ENCODE measurements at places on chromosomes 7 and 10.
A peak's percentile ranks its signal among the peaks of the same experiment; 100 is the strongest.

DNA sequence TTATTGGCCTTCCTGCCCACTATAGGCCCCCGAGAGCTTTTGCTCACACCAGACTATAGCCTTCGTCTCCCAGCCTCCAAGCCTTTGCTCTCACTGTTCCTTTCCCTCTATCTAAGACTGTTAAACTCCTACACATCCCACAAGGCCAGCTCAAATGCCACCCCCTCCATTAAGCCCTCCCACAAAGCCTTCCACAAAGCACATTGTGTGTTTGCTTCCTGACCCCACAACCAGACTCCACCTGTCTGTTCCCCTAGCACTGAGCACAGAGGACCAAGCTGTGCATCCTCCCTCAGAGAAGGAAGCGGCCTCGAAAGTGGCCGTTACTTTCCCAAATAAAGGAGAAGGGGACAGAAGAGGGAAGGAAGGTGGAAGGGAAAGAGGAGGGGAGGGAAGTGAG lies 1.3 kb downstream of the LOXL4 start:
- DNase-seq: no peak

DNA sequence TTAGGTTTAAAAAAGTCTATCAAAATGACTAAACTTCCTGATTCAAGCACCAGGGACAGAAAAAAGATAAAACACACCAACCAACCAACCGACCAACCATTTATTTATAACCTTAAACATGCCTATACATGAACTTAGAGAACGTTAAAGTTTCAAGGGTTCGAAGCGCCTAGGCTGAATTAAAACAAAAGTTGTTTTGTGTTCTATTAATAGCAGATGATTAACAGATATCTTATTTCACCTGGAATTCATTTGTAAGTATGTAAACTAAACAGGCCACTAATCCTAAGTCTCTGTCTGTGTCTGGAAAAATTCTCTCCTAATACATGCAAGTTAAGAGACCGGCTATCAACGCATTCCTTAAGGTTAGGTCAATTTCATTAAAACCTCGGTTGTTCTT lies 1.4 kb downstream of the BAIAP2L1 start:
- peak; percentile 66 for DNase-seq

DNA sequence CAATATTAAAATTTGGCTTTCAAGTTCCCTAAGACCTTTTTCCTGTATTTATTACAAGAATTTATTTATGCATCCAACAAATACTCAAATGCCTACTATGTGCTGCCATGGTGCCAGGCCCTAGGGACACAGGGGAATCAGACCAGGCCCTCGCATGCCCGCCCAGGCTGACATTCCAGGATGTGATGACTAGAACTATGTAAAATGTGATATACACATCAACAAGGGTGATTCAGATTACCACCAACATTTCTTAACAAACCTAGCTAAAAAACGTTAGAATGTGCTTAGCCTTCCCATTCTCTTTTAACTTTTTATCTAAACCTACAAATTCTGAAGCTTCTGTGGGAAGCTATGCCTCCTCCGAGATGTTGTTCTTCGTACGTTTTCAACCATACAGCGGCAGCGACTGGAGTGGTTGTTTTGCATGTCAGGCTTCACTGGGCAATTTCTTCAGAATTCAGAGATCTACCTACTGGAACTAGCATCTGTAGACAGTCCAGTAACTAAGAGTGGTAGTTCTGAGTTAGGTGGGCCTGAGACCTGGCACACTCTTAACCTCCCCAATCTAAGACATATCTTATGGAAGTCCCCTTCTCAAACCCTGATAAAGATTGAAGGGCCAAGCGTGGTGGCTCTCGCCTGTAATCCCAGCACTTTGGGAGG lies 22.1 kb downstream of the GNA12 start:
- peak; percentile 90 for DNase-seq

DNA sequence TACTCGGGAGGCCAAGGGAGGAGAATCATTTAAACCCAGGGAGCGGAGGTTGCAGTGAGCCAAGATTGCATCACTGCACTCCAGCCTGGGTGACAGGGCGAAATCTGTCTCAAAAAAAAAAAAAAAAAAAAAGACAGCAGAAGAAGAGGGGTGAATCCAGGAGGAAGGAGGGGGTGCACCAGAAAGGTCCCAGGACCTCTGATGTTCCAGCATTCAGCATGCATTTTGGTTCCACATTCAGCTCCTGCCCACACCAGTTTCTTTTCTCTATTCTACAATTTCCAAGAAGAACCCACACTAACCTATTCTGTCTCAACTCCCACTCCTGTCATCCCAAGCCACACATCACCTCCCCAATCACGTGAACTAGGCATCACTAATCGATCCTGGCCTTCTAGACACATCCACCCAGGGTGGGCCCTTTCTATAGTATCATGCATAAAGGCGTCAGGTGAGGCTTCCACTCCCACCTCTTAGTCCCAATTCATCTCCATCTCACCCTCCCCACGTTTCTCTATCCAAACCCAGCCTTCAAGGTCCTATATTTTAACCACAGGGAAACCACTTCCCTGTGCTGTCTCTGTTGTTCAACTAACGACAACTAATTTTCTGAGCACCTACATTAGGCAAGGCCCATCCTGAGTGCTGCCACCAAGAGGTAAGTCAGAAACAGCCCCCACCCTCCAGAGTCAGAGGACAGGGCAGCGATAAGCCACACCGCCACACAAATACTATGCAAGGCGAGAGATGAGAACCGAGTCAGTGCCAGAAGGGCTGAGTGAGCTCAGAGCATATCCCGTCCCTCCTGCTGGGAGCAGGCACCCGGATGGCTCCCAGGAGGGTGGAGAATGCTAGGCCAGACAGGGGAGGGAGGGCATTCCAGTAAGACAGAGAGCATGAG lies 2.2 kb downstream of the ANXA11 start:
- DNase-seq: peak; percentile 93

DNA sequence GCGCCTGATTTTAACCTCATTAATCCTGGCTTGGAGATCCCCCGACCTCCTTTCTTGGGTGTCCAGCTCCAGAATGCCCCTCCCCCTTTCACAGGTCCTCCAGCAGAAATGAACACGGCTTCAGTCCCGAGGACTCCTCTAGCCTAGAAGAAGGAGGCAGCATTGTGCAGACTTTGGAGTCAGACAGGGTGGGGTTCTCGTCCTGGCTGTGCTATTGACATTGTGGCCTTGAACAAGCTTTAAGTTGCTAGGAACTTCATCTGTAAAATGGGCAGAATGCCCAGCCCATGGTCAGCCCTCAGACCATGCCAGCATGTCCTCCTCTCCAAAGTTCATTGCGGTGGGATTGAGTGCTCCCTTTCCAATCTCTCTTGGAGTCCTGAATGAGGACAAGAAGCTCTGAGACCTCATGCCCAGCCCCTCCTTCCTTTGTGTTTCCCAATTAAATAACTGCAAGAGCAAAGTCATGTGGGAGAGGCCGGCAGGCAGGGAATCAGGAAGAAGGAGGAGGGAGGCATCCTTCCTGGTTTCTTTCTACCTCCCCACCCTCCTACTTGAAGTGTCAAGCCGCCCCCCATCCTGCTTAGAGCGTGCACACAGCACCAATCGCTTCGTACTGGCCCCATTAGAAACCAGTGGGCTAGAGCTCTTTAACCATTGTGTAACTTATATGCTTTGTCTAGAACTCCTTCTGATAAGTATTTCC lies 86.4 kb downstream of the RBM20 start:
- DNase-seq: no peak

GRCh38 chr10:79047875-79048638 lies 20.7 kb upstream of the ZMIZ1 start:
- DNase-seq: no peak

Data from iris pigment epithelial cell (primary cell).